ENCODE measurements at places on chromosomes 16 and 17.

DNA sequence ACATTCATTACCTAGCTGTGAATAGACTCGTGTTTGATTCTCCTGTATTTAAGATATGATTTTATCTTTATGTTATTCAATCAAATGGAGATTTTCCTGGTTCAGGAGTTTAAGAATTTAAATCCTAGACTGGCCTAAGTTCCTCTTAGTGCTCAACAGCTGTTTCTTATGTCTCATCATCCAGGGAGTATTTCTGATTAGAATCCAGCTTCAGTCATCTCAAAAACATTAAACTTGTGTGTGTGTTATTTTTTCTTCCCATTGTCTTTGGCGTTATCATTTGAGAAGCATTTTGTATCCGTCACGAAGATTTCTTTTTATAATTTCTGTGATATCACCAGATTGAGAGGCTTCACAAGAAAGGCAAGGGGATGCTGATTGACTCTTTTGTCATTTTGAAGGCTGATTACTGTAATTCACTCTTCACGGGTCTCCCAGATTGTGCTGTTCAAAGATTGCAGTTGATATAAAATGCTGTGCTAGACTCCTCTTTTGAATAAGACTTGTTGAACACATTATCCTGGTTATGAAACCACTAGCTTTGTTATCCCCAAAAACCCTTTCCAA lies 204.8 kb downstream of the CDH8 start:
- no peak for DNase-seq

DNA sequence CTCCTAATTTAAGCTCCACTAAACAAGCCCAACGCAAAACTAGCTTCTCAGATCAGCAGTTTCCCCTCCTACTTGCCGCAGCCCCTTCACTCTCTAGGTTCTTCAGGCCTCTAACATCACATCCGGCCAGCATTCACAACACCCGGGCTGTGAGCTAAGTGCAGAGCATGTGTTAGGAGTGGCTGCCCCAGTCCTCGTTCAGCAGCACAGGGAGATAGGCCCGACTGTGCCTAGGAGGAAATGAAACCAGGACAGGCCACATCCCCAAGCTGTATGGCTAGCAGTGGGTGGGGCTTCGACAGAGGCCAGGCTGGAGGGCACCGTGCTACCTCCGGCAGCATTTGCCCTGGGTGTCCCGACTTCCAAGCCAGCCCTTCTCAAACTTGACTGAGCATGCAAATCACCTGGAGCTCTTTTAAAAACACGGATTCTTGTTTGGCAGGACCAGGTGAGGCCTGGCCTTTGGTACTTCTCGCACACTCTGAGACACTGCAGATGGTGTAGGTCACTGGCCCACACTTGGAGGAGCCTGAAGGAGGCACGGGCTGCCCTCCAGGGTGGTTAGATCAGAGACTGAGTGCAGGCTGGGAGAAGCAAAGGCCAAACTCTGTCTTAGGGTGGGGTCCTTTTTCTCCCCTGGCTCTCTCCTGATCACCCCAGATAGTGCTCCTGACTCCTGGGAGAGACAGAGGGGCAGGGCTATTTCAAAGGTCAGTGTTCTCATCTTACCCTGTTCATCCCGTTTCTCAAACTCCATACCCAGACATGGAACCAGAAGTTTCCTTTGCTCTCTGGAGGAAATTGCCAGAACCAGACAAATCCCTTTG lies 202.0 kb downstream of the C16orf78 start:
- no peak for DNase-seq

- no peak for DNase-seq
Measured at GRCh38 chr17:45296833-45297124, 20.0 kb downstream of the MAP3K14 start.

DNA sequence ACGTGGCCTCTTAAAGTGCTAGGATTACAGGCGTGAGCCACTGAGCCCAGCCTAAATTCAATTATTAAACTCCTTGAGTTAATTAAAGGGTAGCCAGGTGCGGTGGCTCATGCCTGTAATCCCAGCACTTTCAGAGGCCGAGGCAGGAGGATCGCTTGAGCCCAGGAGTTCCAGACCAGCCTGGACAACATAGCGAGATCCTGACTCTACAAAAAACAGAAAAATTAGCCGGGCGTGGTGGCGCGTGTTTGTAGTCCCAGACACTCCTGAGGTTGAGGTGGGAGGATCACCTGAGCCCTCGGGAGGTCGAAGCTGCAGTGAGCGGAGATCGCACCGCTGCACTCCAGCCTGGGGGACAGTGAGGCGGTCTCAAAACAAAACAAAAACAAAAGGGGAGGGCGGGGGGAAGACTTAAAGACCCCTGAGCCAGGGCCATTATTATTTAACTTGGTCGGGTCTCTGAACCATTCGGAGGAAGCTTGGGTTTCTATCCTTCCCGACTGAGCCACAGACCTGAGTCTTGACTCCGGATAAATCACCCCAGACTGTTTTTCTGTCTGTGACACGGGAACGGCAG lies 19.5 kb downstream of the BCL7C start:
- DNase-seq = no peak

- DNase-seq = no peak
Measured at GRCh38 chr16:69610356-69610755, 44.6 kb downstream of the NFAT5 start.

DNA sequence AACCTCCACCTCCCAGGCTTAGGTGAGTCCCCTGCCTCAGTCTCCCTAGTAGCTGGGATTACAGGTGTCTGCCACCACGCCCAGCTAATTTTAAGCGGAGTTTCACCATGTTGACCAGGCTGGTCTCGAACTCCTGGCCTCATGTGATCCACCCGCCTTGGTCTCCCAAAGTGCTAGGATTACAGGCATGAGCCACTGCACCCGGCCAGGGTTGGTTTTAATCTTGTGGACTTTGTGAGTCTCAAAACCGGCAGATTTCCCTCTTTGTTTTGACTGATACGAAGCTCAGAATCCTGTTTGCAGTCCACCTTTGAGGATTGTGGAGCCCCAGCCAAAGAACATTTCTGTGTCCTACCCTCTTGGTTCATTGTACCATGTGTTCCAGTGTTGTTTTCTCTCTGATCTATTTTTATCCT lies 16.4 kb upstream of the CPSF4L start:
- DNase-seq = no peak

DNA sequence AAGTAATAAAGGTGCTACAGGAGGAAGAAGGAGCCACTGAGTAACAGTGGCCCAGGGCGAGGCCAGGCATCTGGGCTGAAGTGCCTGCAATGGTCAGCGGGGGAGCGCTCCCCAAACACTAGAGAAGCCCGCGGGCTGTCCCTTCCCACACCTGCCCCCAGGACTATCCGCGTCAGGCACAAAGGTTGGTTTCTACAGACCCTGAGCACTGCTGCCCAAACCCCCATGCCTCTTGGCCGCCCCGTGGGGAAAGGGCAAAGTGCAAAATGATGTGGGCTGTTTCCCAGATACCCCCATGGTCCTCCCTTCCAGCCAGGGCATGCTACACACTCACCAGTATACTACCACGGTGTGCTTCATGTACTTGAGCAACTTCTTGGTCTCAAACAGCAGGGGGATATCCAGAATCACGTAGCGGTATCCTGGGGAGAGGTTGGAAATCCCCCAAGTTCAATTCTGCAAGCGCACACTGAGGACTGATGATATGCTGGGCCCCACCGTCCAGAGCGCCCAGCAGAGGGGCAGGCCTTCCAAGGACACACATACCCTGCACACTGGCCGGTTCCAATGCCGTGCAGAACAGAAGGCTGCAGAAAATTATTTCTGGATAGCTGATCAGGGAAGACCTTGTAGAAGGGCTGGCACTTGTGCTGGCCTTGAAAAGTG lies 21.5 kb downstream of the DCAKD start:
- no peak for DNase-seq

DNA sequence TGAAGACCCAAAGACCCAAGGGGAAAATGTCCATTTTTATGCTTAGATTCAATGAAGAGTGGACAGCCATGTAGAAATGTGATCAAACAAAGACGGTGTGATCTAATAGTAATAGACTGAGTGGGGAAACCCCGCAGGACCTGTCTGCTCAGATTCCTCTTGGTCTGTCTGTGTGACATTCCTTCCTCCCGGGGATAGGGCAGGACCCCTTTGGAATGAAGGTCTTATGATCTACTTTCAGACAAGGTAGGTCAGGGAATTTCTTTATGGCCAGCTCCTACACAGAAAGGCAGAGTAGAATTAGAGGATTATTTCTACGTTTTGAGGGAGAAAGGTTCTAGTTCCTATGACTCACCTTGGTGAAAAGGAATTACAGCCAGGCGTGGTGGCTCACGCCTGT lies 267.6 kb downstream of the STX8 start:
- no peak for DNase-seq

- DNase-seq = peak; percentile 59
Measured at GRCh38 chr16:27237219-27238015, 31.2 kb downstream of the NSMCE1 start.

DNA sequence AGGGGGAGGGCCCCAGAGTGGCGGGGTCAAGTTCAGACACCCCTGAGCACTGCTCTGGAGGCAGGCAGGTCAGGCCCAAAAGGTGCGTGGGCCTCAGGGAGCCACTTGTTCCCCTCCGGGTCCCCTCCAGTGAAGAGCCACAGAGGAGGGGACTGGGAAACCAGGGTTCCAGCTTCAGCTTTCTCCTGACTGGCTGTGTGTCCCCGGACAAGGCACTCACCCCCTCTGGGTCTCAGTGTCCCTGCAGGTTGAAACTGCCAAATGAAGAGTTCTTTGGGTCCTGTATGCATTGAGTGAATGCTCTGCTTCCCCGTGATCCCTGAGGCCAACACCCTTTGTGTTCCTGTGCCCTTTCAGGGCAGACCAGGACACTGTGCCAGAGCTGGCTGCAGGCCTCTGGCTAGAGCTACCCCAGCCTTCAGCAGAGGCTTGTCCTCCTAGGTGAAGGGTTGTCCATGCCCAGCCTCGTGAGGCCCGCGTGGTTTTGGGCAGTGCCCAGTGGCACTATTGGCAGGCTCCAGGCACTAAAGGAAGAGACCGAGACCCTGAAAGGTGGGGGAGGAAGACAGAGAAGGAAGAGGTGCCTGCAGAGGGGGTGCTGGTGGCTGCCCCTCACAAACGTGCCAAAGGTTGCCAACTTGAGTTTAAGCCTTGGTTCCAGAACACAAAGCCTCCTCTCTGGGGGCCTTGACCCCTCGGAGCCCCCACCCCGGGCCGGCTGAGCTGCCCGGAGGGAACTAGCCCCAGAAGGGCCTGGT lies 13.3 kb upstream of the WNT3 start:
- no peak for DNase-seq

DNA sequence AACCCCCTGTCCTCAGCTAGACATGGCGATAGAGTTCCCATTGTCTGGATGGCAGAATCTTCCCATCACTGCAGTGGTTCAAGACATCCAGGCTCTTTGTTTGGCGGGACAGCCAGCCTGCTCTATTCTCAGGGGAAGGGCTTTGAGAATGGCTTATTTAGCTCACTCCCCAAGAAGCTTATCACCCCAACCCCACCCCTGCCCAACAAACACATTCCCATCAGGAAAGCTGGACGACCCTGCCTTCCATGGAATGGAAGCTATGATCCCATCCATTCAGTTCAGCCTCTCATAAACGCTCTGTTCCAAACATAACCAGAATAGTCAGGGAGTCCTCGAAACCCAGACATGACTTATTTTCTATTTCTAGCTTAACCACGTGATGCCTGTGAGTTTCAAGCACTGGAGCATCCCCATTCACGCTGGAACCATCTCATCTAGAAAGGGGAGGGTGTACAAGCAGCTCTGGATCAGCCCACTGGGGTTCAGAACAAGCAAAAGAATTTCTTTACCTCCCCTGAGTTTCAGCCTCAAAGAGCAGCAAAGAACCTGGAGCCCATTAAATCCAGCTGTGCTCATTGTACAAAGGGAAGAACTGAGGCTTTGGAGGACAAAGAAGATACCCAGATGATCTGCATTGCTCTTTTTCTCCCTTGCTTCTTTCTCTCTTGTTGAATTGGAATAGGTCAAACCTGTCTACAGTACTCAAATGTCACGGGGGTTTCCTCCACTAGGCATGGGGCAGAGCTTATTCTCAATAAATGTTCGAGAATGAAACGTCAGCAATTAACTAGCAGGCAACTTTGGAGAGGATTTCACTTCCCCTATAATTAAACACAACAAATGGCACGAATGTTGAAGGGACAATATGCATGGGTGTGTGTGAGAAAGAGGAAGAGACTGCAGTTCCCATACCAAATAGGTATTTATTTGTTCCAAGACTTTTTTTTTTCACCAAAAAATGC lies 93.1 kb downstream of the XYLT1 start:
- DNase-seq = no peak

- DNase-seq = no peak
Measured at GRCh38 chr17:77323413-77324171, 182.8 kb downstream of the SEC14L1 start.

DNA sequence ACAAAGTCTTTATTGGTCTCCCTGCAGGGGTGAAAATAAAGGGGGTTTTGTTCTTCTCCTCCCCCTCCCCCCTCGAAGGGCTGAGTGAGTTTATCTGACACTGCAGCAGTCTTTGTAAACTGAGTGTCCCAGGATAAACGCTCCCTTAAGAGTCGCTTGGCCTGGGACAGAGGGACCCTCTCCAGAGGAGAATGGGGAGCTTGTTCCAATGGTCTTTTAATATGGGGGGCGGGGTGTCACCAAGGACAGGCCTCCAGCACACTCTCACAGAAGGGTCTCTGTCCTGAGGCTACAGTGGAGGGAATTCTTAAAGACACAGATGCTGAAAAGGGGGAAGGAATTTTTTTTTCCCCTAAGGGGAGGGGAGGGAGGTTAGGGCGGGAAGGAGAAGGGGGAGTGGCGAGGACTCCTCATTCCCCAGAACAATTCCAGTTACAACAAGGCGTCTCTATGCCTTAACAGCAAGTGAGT lies 455.5 kb downstream of the SOX9 start:
- no peak for DNase-seq

GRCh38 chr17:60173304-60173819 lies 23.6 kb downstream of the CA4 start:
- no peak for DNase-seq

- DNase-seq = no peak
Measured at GRCh38 chr17:10614536-10615155, 42.5 kb downstream of the MYH3 start.

- no peak for DNase-seq
Measured at GRCh38 chr17:77419095-77419494, 278.3 kb downstream of the SEC14L1 start.

DNA sequence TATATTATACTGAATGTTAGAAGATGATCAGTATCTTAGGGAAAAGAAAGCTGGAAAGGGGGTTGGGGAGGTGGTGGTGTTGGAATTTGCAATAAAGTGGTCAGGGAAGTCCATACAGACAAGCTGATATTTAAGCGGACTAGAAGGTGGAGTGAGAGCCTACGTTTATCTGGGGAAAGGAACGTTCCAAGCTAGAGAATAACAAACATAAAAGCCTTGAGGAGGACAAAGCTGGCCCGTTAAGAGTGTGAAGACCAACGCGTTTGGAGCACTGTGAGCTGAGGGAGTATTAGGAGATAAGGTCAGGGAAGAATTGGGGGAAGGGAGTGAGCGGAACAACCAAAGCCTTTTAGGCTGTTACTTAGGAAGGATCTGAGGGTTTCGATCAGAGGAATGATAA lies 1.4 kb downstream of the DDX42 start:
- no peak for DNase-seq
